HuH-7 (cell line): ENCODE measurements at places on chromosomes 6 and 20.

DNA sequence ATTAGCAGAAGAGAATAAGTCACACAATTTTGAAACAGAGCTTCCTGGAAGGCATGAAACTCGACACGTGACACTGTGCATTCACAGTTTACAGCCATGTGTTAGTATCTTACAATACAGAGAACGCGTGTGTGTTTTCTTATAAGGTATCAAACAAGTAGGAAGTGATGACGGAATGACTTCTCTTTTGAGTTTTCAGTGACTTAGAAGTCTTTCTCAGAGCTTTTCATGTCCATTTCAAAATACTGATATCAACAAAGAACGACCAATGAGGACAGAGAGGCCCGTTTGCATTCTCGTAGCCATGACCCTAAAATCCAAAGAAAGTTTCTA lies 36.6 kb upstream of the DUSP22 start:
- no peak for DNase-seq

GRCh38 chr6:129146902-129147301 lies 264.0 kb downstream of the LAMA2 start:
- DNase-seq, result no peak

DNA sequence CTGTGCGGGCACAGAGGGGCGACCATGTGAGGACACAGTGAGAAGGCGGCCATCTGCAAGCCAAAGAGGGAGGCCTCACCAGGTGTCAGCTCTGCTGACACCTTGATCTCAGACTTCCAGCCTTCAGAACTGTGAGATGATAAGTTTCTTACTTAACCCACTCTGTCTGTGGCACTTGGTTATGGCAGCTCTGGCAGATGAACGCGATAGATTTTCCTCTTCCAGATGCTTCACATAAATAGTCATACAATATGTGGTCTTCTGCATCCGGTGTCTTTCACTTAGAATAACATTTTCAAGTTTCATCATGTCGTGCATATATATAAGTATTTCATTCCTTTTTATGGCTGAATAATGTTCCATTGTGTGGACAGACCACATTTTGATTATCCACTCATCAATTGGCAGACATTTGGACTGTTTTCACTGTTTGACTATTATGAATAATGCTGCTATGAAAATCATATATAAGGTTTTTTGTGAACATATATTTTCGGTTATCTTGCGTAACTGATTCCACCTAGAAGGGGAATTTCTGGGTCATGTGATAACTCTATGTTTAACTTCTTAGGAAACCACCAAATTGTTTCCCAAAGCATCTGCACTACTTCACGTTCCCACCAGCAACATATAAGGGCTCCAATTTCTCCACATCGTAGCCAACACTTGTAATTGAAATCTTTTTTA lies 30.2 kb downstream of the PRR18 start:
- no peak for DNase-seq

DNA sequence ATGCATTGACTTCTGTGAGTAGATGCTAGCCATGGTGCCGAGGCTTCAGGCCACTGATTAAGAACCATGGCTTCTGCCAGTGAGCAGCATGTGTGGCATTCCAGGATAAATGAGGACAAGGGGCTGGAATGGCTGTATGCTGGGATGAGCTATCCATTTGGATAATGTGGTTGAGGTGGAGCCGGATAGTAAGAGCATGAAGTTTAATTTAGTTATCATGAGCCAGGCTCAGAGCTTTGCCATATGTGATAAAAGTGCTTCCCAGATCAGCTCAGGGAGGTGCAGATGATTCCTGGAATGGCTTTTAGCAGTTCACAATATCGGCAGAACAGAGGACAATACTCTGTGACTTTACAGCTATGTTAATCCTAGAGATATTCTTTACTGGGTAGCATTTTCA lies 34.6 kb upstream of the RNF8 start:
- no peak for DNase-seq

DNA sequence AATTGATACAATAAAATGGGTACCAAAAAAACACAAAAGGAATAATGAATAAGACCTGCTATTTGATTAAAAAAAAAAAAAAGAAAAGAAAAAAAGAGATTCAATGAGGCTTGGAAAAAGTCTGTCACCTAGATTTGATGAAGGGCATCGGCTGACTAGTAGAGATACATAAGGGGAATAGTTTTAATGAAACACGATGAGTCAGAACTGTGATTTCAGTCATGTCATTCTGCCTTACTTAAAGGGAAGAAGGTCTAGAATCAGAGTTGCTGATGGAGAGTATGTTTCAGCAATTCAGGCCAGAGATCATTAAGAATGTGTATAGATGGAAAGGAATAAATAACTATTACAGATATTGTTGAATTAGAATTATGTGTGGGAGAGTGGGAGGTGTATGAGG lies 565.9 kb upstream of the RNF217 start:
- no peak for DNase-seq

GRCh38 chr6:82741325-82741995 lies 324.2 kb downstream of the UBE3D start:
- no peak for DNase-seq

DNA sequence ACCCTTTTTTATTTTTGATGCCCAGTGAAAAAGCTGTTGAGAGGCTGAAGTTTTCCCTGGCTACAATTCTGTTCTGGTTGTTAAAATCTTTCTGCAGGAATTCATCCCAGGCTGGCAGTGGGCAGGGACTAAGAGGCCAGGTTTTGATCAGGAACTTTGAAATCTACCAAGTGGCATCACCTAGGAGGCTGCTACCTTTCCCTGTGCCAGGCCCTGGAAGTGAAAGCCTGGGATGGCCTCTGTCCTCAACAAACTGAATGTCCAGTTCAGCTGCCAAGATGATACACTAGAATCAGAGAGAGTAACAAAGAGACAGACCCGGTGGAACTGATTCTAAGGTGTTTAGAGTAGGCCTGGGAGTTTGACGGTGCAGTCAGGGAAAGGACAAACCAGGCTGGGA lies 596 bp downstream of the IYD start:
- DNase-seq, result no peak

- no peak for DNase-seq
Measured at GRCh38 chr20:1809131-1809572, 86.1 kb upstream of the SIRPA start.

DNA sequence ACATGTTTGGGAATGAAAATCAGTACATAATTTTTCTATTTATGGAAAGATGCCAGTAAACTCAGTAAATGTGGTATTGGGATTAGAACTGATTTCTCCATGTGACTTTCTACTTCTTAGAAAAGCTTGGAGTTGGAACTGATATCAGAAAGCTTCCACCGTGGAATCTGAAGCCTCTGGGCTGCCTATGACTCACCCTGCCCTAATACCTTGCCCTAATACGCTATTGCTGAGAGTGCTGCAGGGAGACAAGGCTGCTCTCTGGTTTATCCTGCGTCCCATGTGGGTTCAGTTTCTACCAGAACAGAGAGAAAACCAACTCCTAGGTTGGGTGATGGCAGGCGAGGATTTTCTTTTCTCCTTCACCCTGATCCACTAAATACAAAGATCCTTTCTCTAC lies 3.3 kb upstream of the STMND1 start:
- DNase-seq, result no peak

DNA sequence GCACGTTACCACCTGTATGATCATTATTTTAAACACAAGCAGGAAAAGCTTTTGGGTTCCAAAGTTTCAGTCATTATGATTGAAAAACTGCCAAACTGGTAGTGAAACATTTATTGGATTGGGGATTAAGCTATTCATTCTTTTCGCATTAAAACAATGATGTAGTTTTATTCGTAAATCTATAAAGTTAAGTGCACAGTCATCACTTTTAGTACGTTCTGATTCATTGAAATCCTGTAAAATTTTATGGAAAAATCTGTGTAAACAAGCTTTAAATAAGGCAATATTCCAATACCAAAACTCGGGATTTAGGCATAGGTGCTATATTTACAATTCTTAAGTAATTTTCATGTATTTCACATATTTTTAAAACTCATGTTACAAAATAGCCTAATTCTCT lies 379.9 kb downstream of the PLCB1 start:
- DNase-seq, result no peak

GRCh38 chr6:150900049-150900448 lies 34.5 kb downstream of the MTHFD1L start:
- DNase-seq, result no peak

DNA sequence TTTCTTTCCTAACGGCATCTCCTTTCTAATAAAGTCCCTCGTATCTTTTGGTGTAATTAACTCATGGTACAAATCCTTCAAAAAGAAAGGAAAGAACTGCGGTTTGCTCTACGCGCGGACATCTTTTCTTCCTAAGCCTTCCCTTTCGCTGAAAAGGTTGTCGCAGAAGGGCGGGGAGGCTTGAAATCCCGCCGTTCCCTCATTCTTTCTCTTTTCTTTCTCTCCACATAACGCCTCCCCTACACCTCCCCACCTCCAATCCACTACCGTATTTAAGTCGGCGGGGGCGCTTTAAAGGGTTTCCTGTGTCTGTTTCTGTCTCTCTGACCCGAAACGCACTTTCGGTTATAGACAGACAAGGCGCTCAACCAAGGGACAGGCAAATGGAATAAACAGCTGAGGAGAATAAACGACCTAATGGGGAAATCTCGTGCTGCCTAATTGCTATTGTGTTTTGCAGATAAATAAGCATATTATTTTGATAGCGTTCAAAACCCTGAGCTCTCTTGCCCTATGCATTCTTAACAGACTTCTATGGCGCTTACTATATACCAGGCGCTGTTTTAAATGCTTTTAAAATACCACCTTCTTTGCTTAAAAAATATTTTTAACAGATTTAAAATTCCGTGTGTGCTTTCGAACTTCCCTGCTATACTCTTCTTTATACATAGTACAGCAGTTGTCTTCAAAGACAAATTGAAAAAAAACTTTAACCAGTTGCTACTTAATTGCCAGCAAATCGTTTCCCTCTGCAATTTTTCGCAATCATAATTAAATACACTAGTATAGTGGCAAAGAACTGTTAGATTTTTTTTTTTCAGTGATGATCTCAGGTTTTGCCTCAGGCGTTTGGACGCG lies 2.5 kb upstream of the HEY2 start:
- peak; percentile 54 for DNase-seq

GRCh38 chr6:113859349-113860180 lies 2.4 kb downstream of the MARCKS start:
- DNase-seq, result no peak

DNA sequence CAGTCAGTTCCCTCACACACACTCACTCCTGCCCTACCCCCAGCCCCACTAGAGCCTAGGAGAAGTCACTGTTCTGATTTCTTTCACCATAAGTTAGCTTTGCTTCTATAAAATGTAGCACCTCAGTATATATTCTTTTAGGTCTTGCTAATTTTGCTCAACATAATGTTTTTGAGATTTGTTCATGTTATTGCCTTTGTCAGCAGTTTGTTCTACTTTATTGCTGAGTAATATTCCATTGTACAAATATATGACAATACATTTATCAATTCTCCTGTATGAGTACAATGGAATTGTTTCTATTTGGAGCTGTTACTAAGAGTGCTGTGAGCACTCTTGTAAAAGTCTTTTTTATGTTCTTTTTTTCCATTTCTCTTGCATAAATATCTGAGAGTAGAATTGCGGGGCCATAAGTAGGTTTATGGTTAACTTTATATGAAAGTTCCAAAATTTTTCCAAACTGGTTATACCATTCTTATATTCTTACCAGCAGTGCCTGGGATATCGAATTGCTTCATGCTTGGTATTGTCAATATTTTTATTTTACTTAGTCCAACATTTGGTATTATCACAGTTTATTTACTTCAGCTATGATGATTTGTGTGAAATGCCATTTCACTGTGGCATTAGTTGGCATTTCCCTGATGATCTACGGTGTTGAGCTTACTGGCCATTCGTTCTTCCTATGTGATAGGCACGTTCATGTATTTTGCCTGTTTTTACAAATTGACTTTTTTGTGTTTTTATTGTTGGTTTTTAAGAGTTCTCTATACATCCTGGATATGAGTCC lies 25.3 kb downstream of the EDN1 start:
- DNase-seq, result no peak

DNA sequence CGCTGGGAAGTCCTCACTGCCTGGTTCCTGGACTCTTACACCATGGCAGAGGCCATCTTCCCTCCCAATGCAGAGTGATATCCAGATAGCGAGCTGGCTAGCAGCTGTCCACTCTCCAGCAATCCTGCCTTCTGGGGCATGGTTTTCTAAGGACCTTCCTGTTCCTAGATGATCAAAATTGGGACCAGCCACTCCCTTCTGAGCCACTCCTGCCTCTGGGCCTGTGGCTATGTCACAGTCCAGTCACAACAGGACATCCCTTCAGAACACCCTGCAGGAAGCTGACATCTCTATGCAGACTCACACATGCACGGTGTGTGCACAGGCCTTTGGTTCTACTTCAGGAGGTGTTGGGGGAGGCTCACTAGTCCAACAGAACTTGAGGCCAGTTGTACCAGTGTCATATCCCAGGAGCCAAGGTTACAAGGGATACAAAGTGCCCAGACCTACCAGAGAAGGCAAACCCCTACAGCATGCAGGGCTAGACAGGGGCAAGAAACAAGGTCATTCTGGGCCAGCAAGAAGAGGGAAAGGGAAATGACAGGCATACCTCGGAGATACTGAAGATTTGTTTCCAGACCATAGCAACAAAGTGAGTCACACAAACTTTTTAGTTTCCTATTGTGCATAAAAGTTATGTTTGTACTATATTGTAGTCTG lies 2.7 kb upstream of the MCCD1 start:
- DNase-seq, result no peak

DNA sequence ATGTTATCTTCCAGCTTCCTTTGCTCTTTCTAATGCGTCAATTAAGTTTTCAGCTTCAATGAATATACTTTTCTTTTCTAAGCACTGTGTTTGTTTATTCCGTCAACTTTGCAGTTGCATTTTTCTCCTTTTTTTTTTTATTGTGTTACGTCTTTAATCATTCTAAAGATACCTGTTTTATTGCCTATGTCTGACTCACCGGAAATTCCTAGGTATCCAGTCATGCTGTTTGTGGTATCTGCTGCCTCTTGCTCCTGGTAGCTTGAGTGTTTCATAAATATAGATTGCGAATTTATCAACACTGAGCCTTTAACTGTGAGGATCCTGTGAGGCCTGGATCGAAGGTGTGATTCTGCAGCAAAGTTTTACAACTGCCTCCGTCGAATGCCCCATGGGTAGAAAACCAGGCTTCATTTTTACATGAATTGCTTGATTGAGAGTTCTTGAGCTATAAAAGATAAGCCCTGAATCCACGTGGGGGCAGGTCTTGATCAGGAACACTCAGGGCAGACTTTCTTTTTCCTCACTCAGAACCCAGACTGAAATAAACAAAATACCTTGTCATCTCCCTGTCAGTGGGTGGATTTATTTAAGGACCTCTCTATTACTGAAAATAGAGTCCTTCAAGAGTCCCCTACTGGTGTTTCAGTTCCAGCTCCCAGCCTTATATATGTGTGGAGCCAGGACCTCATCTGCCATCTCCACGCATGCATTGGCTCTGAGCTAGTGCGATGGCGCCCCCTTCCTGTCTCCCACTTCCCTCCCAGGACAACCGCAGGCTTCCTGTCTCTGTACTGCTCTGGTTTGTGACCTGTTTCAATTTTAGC lies 60.1 kb upstream of the LRRC1 start:
- peak; percentile 32 for DNase-seq
